Neural crest cell (in vitro differentiated cells): ENCODE measurements at places on chromosomes 2 and 18.

- DNase-seq = no peak
These were observed 233.2 kb upstream of the THSD7B start for GRCh38 chr2:136532171-136532570.

- DNase-seq = no peak
These were observed 9.9 kb downstream of the NCAPH start for GRCh38 chr2:96345438-96345837.

GRCh38 chr2:33034784-33035183 is 88.0 kb downstream of the LTBP1 start:
- DNase-seq = no peak

- DNase-seq = peak; percentile 16
These were observed 73.1 kb downstream of the MYCN start for GRCh38 chr2:16013359-16013911.

- DNase-seq = no peak
These were observed 18.1 kb upstream of the TMEM237 start for GRCh38 chr2:201661366-201661765.

GRCh38 chr2:49004036-49004626 is 150.2 kb downstream of the FSHR start:
- no peak for DNase-seq

DNA sequence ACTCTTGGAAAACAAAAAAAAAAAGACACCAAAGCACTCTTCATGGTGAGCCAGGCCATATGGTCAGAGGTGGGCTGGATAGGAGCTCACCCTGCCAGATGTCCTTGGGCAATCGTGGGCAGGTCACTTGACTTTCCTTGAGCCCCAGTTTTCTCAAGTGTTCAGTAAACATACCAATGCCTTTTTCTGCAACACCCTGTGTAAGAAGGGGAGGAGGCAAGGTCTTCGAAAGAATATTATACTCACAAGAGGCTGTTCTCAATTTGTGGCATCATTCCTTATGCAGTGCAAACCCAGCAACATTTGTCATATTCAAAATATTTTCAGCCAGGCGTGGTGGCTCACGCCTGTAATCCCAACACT is 22.9 kb upstream of the TMEM87B start:
- no peak for DNase-seq

- DNase-seq = no peak
These were observed 71.5 kb upstream of the TTC39C start for GRCh38 chr18:23943104-23943503.

DNA sequence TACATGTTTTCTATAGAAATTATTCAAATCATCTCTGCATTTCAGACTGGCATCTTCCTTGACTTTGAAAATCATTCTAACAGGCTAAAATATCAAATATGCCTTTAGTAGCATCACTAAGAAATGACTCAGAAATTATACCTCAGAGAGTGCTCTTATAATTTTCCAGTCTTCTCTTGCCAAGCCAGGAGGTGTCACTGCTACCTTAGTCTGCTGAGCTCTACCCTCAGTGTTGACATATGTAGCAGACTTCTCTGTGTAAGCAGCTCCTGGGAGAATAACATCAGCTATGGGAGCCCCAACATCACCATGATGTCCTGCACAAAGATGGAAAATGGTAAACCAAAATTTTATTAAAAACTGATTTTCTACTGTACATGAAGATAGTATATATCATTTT is 31.6 kb downstream of the NDUFS1 start:
- no peak for DNase-seq

DNA sequence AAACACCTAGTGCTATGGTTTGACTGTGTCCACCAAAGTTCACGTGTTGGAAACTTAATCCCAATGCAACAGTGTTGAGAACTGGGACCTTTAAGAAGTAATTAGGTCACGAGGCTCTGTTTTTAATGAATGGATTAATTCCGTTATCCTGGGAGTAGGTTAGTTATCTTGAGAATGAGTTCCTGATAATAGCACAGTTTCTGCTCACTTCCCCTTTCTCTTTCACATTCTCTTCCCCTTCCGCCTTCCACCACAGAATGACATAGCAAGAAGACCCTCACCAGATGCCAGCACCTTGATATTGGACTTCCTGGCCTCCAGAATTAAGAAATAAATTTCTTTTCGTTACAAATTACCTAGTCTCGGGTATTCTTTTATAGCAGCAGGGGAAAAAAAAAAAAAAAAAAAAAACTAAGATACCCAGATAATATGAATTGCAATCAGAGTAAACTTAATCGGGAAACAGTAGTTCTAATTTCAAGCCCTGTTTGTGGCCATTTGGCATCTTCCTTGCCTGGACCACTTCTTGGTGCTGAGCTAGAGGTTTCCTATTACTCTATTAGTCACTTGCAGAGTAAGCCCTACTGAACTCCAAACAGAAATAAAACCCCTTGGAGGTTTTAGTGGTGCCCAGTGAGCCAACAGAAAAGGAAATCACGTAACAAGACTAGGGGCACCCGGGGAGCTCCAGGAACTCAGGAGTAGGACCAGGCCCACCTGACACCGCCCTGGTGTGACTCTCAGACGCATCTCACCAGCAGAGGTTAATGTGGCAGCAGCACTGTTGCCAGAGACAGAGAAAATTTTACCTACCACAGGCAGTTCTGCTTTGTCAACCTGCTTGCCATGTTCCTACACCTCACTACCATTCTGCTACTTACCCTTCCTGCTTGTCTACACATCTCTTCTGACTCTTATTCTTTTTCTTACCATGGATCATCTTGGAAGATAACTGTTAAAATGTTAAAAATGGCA is 147.6 kb upstream of the CAB39 start:
- no peak for DNase-seq

DNA sequence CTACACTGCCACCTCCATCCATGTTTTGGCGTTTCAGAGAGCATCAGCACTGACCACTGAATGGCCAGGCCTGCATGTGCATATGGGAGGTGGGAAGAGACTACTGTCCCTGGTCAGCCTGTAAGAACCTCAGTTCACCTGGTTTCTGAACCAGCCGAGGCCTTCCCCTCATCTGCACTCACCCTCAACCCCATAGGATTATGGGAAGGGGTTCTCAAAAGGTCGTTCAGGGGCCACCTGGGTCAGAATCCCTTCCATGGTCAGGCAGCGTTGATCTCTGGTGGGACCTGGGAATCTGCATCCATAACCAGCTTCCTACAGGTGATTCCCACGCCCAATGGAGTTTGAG is 36.7 kb downstream of the TET3 start:
- DNase-seq = no peak

DNA sequence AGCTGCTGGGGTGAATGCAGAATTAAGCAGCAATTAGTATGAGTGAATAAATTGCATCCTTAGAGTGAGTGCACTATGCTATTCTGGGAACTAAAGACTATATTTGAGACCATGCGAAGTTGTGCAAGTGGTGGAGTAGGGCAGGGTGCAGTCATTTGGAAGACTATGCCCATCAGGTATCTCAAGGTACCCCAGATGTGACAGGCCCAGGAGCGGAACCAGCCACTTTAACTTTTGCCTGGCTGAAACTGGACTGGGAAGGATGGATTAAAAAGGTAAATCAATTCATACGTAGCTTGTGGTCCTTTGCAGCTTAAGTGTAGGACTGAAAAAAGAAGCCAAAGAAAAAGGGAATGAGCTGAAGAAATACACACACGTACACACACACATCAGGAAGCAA is 1.7 kb downstream of the KYNU start:
- no peak for DNase-seq

DNA sequence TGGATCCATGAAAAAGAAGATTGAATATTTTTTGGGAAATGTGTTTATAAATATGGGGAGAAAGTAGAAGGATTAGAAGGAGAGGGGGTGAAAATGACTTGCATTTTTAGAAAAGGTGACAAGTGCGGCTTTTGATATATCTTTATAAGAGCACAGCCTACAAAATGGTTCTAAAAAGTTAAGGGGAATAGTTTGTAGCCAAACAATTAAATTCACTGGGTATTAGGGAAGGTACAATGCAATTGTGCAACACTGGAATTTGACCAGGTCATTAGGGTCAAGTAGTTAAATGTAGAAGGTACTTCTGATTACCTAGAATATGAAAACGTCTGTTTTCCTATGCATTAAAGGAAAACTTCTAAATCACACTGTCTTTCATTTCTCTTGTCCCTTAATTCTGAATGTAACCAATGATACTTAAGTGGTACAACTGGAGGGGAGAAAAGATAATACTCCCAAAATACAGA is 44.5 kb upstream of the SERTAD2 start:
- no peak for DNase-seq

GRCh38 chr2:102764083-102764482 is 2.3 kb downstream of the TMEM182 start:
- DNase-seq = no peak

GRCh38 chr2:31238906-31239592 is 5.1 kb downstream of the EHD3 start:
- no peak for DNase-seq

- no peak for DNase-seq
These were observed 90.4 kb downstream of the RAPH1 start for GRCh38 chr2:203444738-203445137.

DNA sequence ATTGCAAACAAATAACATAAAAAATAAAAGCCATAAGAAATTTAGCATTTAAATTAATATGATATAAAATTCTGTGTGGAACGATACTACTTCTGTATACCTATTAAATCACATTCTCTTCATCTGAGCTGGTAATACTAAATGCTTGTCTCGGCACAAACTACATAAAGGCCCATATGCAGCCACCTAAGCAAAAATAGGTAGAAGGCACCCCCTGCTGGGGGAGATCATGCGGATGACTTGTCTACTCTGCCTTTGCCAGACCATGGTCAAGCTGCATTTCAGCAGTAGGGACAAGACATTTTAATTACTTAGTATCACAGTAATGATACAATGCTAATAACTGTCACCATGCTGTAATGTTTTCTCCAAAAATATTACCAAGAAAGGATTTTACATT is 108.0 kb downstream of the CDH19 start:
- peak; percentile 73 for DNase-seq

DNA sequence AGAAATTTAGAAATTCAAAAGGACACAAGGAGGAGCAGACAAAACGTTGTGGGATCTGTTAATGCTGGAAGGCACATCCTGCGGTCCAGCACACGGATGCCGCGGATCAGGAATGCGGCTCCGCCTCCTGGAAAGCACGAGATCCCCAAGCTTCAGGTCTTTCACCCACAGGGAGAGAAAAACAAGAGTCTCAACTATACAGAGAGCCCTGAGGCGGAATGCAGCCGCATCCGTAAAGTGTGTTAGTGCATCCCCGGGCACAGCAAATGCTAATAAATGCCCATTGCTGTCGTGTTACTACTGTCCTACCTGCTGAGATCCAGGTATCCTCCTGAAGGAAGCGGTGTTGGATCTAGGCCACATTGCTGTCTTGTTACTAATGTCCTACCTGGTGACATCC is 303.9 kb downstream of the EIPR1 start:
- no peak for DNase-seq

DNA sequence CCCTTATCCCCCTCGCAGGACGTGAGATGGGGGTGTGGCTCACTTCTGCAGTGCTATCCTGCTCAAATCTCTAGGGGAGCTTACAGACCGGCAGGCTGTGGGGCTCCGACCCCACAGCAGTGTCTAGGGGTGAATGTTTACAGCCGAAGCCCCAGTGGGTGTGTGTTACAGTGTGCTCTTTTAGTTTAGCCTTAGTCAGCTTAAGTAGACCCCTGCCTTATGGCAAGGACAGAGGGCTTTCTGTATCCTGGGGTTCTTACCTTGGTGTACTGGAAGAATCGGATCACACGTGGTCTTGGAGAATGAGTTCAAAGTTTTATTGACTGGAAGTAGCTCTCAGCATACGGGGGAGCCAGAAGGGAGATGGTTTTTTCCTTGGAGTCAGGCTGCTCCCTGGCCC is 348.2 kb upstream of the GYPC start:
- no peak for DNase-seq

DNA sequence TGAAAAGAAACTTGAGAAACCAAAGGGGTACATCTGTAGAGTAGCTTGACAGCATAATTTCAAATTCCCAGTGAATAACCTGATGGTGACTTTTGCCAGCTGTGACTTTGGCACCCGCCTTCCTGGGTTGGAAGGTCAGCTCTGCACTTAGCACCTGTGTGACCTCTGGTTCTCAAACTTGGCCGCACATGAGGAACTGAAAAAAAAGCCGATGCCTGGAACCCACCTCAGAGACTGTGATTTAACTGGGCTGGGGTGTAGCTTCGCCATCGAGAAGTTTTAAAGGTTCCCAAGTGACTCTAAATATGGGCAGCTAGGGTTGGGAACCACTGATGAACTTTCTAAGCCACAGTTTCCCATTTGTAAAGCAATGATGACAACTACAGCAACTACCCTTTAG is 6.5 kb downstream of the EFEMP1 start:
- DNase-seq = no peak

GRCh38 chr2:134134313-134134706 is 119.6 kb upstream of the MGAT5 start:
- DNase-seq = no peak

GRCh38 chr2:109030870-109031475 is 42.0 kb upstream of the EDAR start:
- DNase-seq = no peak

DNA sequence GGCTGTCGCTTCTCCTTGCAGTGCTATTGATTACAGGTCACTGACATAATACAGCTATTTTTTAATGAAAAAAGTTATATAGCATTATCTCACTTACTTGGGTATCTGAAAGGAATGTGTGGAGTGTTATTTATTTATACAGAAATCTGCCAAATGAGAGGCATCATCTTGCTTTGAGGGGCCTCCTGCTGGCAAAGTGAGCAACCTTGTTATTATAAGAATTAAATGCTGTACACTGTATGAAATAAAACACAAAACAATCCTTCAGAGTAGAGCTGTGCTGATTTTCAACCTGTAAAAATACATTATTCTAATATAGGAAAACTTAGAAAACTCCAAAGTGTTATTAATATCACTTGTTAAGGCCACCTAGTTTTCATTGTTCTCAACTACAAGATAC is 20.9 kb downstream of the ERBB4 start:
- DNase-seq = no peak

DNA sequence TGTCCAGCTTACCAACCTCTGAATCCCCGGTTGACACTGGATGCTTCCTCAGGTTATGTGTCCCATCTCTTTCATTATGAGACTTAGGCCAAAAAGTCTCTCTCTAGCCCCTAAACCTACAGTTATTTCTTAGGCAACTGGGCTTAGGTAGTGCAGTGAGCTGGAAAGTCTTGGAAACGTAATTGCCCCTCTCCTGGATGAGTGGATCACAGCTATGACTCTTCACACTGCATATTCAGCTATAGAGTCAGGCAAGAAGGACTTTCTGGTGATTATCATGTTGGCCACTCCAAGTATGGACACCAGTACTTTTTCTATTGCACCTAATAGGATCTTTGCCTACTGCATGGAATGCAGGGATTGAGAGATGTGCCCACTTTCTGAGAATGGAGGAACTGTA is 458.3 kb upstream of the CELF4 start:
- no peak for DNase-seq

DNA sequence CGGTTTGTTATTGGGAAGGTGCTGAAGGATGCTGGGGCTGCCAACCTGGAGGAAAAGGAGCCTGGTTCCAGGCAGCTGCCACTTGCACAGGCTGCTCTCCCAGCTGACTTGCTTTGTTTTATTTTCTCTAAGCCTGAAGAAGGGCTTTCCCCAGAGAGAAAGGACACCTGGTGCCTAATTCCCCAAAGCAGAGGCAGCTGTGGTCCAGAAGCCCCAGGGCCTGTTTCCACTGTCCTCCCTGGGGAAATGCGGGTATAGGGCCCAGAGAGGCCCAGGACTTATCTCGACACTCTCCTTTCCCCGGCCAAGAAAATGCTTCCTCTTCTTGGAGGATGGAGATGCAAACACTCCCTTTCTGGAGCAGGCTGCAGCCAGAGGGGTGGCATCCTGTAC is 30.1 kb downstream of the INO80C start:
- DNase-seq = no peak
